ENCODE measurements at places on chromosomes 6 and 20.

DNA sequence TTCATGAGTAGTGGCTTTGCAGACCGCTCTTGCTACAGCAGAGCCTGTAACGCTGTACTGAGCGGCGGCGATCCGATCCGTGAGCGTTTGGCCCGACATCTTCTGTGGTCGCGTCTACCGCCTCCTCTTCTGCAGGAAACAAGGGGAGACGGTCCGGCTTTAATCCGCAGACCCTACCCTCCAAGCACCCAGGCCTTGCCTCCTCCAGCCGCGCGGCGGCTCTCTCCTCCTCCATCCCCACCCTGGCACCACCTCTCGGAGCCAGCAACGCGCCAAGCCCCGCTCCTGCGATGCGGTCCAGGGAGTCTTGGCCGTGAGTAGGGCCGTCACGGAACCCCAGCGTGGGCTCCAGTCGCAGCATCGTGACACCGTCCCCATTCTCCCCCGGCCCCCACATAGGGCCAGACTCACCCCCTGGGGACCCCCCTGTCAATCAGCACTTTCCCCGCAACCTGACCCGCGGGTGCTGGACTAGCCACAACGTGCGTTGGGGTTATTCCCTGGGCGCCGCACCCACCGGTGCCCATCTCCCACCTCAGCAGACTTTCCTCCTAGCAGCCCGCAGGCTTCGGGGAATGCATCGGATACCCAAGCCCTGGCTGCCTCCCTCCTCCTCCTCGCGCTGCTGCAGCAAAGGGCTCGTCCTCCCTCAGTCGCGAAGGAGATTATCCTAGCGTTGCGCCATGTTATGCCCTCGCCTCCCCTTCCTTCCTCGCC, 914 bp downstream of the SNAP91 start:
- DNase-seq, result no peak

- no peak for DNase-seq
These were observed 27.7 kb downstream of the ALDH5A1 start for GRCh38 chr6:24522228-24523176.

GRCh38 chr6:132961610-132962009, 147.2 kb downstream of the RPS12 start:
- DNase-seq, result no peak

GRCh38 chr6:84870672-84871071, 106.3 kb upstream of the TBX18 start:
- DNase-seq, result no peak

- DNase-seq, result no peak
These were observed 116.8 kb upstream of the DST start for GRCh38 chr6:56759521-56759920.

DNA sequence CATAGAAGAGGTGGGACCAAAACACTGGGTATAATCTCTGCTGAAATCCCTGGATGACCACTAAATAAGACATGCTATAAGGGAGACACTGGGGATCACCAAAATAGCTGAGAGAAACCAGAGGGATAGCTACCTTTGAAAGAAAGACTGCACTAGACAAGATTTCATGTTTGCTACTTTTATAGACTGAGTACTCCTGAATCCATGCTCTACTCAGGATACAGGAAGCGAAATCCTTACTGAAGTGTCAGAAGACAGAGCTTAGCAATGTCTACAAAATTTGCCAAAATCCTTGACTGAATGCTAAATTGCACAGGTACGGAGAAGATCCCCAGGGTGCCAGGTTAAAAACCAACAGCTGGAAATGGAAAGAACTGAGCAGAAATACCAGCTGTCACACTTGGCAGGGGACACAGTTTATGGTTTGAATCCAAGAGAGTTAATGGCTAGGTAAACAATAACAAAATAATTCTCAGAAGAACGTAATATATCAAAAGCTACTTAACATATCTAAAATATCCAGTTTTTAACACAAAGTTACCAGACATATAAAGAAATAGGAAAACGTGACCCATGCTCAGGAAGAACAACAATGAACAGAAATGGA, 125.4 kb downstream of the MAN1A1 start:
- DNase-seq, result no peak

- no peak for DNase-seq
These were observed 978 bp downstream of the WFDC6 start for GRCh38 chr20:45538209-45538799.

DNA sequence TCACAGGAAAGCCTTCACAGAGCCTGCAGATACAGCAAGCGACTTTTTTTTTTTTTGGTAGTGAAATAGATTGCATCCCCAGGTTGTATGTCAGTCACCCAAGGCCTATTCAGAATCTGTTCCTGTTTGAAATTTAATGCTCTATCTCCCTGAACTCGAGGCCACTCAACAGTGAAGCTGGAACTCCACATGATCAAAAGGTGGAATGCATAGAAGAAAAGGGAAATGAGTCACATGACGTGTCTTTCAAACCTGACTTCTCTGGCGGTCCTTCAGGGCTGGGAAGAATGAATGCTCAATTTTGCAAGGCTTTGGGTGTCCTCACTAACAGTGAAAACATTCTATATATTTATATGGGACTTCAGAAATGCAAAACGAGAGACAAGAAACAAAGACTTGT, 88.4 kb upstream of the B3GAT2 start:
- no peak for DNase-seq

GRCh38 chr6:21101694-21102093, 491.9 kb upstream of the SOX4 start:
- DNase-seq, result no peak

- DNase-seq, result no peak
These were observed 48.5 kb downstream of the FYN start for GRCh38 chr6:111824608-111825337.

GRCh38 chr6:18410412-18410811, 23.3 kb downstream of the RNF144B start:
- no peak for DNase-seq

- no peak for DNase-seq
These were observed 75.5 kb upstream of the RIMS1 start for GRCh38 chr6:71810880-71811279.

- no peak for DNase-seq
These were observed 7.1 kb downstream of the BPI start for GRCh38 chr20:38311091-38311490.

GRCh38 chr20:9179867-9180266, 111.0 kb downstream of the PLCB4 start:
- no peak for DNase-seq

- DNase-seq, result no peak
These were observed 122.7 kb downstream of the GMPR start for GRCh38 chr6:16361121-16361520.

DNA sequence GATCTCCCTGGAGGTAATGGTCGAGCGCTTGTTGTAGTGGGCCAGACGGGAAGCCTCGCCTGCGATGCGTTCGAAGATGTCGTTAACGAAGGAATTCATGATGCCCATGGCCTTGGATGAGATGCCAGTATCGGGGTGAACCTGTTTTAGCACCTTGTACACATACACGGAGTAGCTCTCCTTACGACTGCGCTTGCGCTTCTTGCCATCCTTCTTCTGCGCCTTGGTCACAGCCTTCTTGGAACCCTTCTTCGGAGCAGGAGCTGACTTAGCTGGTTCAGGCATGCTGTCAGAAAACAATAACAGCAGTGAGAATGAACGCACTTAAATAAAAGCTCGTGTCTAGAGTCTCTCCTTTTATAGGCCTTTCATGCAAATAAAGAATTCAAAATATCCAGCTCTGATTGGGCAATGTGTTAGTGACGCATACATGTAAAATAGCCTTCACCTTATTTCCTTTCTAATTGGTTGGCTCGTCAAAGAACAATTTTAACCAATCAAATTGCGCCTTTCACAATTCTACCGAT, 129.2 kb downstream of the HFE start:
- DNase-seq, result peak; percentile 88

DNA sequence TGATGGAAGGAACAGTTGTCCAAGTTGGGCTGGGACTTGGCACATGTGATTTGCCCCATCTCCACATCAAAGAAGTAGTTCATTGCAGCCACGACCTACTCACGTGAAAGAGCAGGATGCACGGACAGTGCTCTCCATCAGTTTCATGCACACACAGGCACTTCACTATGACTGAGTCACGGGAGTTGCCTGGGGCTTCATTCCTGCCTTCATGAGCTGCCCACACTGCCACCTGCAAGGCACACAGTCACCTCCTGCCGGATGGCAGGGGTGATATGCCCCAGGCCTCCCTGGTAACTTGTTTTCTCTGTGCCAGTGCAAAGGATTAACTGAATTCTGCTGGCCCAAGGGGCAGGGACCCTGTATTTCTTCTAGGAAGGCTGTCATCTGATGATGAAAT, 22.8 kb downstream of the CST5 start:
- no peak for DNase-seq

- DNase-seq, result no peak
These were observed 6.7 kb downstream of the LRRC73 start for GRCh38 chr6:43503443-43503842.

- no peak for DNase-seq
These were observed 24.6 kb downstream of the JAG1 start for GRCh38 chr20:10649080-10649796.

DNA sequence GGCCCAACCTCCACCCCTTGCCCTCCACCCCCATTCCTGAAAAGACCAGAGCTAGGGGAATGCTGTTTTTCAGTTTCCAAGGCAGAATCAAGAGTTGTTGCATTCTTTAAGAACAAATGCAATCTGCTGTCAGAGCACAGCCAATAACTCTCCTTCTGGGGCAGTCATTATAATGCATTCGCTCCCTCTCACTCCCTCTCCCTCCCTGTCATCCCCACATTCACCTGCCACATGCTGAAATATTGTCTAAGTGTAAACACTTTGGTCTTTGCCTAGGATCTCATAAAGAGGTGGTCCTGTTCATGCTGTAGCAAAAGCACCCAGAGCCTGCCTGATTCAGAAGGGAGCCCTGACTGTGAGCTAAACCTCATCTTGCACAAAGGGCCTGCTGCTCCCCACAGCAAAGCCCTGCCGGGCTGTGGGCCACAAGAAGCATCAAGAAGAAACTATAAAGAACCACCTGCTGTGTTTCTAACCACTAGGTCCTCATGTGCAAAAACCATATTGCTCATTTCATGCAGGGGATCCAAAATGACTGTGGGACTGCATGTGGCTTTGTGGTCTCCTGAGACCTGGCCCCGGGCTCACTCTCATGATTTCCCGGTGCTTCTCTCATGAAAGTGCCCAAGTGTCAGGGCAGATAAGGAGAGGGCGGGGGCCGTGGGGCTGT, 85.6 kb downstream of the GPR6 start:
- no peak for DNase-seq

DNA sequence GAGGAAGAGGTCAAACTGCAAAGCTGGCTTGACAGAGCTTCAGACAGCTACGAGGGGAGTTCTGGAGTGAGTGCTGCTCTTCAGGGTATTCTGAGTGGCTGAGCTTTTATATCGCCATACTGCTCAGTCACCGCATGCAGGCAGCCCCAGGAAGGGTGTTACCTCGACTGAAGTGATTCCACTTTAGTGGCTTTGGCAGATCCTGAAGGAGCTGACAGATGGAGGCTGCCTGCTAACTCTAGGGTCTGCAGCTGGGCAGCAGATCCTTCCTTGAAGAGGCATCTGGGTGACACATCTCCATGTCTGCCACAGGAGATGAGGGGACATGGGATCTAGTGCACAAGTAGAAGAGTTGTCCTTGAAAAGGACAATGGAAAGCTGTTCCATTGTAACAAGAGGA, 3.7 kb upstream of the DEK start:
- no peak for DNase-seq

- DNase-seq, result no peak
These were observed 10.4 kb upstream of the GCNT2 start for GRCh38 chr6:10510592-10511367.

- DNase-seq, result no peak
These were observed 3.6 kb downstream of the IPCEF1 start for GRCh38 chr6:154352898-154353585.

DNA sequence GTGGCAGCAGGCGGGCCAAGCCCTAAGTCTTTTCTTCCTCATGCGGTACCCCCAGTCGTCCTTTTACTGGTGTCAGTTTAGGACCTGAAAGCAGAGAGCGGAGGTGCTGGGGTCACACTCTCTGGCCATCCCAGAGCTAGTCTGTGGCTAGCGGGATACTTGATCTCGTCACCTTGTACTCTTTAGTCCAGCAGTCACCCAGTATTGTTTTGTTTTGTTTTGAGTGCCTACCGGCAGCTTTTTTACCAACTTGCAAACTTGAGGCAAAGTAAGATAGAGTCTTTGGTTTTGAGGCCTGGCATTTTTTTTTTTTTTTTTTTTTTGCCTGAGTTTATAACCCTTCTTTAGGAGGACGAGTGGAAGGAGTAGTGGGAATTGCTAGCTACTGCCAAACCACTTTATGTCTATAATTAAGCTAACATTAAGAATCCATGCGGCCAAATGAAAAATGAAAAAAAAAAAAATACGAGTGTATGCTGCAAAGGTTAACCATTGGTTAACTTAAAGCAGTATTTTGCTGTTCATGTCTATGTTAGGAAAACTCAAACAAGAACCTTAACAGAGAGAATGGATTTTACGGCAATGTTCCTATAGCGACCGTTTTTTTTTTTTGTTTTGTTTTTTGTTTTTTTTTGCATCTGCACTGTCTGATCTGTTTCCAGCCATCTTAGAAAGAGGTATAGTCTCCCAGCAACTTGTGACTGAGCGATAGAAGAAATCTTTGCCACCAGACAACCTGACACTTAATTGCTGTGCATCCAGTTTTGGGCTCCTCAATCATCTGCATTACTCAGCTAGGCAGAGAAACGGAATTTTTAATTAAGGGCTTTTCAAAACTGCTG, 56.9 kb downstream of the FAM217A start:
- no peak for DNase-seq

GRCh38 chr6:42336431-42336830, 115.3 kb downstream of the TRERF1 start:
- no peak for DNase-seq

DNA sequence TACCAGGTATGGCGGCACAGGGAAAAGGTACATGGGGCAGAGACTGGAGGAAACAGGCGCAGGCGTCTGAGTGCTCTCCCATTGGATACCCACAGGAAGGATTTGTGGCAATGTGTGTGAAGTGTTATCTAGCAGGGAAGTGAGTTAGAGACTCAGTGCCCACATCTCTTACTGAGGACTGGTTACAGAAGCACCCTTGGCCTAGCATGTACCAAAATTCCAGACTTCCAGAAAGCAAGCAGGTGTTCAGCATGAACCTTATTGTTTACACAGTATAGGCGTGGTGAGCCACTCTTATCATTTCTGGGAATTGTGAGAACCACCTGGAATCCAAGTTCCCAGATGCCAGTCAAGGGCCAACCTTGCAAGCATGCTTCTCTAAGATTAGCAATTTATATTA, 14.2 kb downstream of the MANBAL start:
- no peak for DNase-seq

GRCh38 chr20:17601957-17602356, 32.1 kb downstream of the DSTN start:
- no peak for DNase-seq

GRCh38 chr6:11243861-11244260, 11.4 kb upstream of the NEDD9 start:
- no peak for DNase-seq

GRCh38 chr20:19937218-19937617, 79.9 kb upstream of the NAA20 start:
- no peak for DNase-seq

Data from NCI-H226 (cell line).